ENCODE measurements at places on chromosomes 1 and 21.

DNA sequence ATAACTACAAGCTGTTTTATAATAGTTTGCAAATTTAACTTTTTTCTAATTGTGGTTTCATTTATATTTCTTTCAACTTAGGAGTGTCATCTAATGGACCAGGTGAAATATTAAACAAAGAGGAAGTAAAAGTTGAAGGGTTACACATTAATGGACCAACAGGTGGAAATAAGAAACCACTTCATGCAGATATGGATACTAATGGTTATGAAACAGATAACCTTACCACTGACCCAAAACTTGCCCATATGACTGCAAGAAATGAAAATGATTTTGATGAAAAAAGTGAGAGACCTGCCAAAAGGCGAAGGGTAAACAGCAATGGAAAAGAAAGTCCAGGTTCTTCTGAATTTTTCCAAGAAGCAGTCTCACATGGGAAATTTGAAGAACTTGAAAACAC lies 59.7 kb downstream of the MIER1 start:
- no peak for DNase-seq

DNA sequence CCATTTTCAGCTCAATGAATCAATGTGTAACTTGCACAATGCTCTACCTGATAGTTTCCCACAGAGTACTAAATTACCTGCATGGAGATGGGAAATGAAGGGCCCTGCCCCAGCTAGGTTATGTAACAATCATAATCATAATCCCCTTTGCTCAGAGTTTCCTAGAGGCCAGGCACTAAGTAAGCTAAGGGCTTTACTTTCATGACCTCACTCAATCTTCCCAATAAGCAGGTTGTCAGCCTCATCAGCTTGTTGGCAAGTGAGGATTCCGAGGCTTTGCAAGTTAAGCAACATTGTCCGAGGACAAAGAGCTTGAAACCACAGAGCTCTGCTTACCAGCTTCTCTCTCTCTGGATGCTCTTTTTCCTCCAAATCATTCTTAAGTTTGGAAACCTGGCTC lies 64.1 kb upstream of the NTPCR start:
- DNase-seq, result no peak

DNA sequence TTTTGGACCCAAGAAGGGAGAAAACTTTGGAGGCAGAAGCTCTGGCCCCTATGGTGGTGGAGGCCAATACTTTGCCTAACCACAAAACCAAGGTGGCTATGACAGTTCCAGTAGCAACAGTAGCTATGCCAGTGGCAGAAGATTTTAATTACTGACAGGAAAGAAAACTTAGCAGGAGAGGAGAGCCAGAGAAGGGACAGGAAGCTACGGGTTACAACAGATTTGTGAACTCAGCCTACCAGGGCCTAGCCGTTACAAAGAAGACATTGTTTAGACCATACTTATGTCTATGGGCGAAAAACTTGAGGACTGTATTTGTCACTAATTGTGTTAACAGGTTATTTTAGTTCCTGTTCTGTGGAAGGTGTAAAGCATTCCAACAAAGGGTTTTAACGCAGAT lies 10.4 kb upstream of the ACOT11 start:
- no peak for DNase-seq

DNA sequence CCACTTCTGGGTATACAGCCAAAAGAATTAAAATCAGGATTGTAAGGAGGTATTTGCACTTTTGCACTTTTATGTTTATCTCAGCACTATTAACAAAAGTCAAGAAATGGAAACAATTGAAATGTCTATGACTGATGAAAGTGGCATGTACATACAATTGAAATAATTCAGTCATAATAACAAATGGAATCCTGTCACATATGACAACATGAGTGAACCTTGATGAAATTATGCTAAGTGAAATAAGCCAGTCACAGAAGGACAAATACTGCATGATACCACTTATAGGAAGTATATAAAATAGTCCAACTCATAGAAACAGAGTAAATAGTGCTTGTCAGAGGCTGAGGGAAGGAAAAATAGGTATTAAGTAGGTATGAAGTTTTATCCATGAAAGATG lies 3.4 kb upstream of the SPTA1 start:
- DNase-seq, result no peak

- DNase-seq, result no peak
Measured at GRCh38 chr1:33502726-33503125, 30.3 kb downstream of the ZSCAN20 start.

GRCh38 chr1:244053831-244054230 lies 2.7 kb downstream of the ZBTB18 start:
- DNase-seq, result peak; percentile 52

- no peak for DNase-seq
Measured at GRCh38 chr1:4762146-4762545, 107.7 kb downstream of the AJAP1 start.

GRCh38 chr1:18703041-18703621 lies 72.5 kb downstream of the PAX7 start:
- DNase-seq, result no peak

DNA sequence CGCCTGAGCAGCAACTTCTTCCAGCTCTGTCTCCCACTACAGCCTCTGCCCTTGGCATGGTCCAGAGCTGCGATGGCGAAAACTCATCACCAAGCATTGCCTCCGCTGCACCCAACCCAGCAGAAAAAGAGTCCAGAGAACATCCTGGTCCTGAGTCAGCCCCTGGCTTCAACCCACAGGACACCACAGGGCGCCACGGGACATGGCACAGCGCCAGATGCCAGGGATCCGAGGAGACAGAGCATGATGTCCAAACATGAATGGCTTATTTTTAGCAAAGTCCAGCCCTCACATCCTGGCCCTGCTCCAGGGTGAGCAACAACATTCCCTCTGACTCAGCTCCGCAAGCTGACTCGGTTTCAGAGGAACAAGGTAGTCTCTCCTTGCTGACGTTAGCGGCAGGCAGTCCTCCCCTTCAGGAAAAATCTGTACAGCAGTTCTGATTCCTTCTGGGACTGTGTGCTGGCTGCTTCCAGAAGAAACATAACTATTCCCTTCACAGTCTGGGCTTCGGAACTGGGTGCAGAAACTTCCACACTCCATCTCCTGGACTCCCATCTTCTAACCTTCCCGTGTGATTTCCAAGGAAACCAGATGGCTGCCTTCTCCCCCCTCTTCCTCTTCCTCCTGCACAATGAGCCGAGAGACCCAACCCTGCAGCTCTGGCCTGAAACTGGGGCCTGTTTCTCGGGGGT lies 131.3 kb downstream of the TOMM20 start:
- DNase-seq, result peak; percentile 85

DNA sequence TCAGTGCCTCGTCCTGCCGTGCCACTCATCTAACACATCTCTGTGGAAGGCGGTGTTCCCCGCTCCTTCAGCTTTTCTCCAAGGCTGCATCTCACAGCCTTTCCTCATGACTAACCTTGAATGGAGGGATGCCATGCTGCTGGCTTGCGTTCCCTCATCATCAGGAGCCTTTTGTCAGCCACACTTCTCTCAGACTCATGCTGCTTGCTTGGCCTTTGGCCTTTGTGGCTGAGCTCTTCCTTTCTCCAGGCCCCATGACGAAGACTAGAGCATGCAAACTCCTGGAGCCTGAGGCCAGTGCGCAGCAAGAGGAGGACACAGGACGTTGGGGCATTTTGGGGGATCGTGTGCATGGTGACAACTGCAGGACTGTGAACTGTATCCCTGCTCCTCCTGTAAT lies 70.8 kb downstream of the SYT2 start:
- DNase-seq, result no peak

DNA sequence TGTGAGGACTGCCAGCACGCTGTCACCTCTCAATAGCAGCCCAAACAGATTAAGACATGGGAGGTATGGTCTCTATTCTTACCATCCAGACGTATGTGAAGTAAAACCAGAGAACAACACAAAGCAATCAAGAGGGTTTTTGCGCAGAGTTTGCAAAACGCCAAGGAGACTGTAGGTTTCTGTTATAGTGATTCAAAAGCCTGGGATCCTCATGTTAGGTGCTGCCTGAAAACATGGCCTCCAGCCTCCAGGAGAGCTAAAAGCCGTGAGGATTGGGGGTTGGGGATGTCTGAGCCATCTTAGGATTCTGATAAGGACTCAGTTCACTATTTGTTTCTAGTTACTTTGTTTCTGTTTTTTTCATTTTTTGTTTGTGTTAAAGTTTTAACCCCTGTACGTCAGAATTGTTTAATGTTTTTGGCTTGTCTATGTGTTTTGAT lies 4.2 kb upstream of the CCT8 start:
- no peak for DNase-seq

DNA sequence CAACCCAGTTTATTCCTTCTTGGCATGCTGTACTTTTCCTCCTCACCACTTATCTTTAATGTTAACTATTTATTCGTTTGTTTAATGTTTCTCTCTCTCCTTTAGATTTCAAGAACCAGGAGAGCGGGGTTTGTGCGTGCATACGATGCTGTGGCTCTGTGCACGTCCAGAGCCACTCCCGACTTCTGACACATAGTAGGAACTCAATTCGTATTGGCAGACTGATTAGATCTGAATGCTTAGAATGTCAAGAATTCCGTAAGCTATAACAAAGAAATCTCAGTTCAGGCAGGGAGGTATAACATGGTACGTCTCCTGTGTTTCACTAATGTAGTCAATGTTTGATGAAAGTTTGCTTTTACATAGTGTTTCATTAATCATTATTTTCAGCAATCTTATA lies 7.3 kb upstream of the GRIK1 start:
- DNase-seq, result no peak
